ENCODE measurements at places on chromosomes 4 and X.

DNA sequence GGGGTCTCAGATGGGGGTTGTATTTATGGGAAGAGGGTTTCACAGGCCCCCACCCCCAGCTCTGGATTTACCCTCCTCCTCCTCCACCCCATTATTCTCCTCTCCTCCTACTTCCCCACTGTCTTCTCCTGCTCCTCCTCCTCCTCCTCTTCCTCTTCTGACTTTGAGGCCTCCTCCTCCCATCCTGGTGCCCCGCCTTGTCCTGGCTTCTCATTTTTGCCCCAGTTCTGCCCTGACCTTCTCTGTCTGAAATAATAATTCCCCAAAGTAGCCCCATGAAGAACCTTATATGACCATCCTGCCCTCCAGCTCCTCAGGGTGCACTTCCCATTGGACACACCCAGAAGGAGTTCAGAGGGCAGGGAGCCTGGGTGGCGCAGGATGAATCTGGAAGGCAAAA, 351.4 kb upstream of the GATB start:
- DNase-seq = no peak

- DNase-seq = no peak
These were observed 185.1 kb downstream of the ARHGAP6 start for GRCh38 chrX:11480626-11481025.

DNA sequence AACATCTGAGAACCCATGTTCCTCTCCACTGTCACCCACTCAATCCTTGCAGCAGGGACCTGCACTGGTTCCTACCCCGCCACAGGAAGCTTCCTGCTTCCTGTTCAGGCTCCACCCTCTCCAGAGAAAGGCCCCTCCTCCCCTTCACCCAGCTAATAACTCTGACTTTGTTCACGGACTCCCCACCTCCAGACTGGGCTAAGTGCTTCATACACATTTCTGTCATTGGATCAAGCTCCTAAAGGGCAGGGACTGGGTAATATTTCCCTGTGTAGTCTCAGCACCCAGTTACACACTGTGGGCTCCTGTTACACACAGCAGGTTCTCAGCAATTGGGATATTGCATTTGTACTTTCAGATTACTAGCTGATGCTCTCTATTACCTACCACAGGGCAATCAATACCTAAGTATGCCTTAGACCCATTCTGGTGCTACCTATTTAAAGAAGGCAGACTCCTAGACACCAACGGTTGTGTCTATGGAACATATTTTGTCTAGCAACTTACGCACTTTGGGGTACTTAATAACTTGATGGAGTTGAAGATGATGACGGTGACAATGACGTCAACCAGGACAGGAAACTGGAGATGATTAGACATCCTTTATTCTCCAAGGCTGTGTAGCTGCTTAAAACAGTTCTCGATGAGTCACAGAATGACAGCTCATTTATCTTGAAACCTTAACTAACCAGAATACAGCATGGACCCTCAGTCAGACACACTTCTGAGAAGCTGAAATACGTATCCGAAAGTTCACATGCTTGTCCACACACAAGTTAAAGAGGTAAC, 58.1 kb downstream of the MAML3 start:
- DNase-seq = no peak

- no peak for DNase-seq
These were observed 160.4 kb downstream of the CPEB2 start for GRCh38 chr4:15162465-15163283.

DNA sequence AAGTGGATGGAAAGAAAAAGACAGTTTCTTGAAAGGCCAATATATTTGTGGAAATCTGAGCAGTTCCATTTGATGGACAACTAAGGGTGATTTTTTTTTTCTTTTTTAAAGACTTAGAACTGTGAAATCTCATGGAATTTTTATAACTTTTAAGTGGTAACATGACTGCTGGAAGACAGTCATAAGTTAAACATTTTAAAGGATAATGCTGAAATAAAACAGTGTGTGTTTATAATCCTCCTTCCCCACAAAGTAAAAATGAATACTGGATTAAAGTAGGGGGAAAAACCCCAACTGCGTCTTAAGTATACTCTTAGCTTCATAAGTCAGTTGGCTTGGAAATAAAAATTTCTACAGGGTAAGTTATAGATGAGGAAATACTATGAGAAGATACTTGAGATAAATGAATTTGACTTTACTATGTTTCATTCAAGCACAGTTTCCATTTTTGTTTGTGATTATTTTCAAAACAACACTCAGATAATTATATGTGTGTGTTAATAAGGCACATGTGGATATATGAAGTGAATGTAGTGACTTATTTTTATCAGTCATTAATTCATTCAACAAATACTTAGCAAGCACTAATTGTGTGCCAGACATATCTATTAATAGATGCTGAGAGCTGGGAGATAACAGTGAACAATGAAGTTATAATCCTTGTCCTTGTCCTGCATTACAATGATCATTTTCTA, 129.2 kb upstream of the ETNPPL start:
- DNase-seq = no peak

GRCh38 chr4:107541511-107541910, 178.5 kb downstream of the PAPSS1 start:
- DNase-seq = no peak

DNA sequence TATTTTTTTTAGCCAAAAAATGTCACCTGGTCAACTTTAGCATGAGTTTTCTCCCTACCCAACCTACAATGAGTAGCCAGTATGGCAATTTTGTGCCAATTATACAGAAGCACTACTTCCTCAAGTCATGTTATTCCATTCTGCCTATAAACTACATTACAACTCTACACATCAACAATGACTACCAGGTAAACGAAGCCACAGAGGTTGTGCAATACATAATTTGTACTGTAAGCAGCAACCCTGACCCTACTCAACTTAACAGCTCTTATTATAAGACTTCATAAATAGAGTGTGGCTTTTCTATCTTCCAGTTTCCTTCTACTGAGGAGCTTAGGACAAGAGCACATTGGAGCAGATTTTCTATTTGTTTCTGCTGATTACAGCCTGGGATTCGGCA, 160.5 kb downstream of the HS3ST1 start:
- DNase-seq = no peak

DNA sequence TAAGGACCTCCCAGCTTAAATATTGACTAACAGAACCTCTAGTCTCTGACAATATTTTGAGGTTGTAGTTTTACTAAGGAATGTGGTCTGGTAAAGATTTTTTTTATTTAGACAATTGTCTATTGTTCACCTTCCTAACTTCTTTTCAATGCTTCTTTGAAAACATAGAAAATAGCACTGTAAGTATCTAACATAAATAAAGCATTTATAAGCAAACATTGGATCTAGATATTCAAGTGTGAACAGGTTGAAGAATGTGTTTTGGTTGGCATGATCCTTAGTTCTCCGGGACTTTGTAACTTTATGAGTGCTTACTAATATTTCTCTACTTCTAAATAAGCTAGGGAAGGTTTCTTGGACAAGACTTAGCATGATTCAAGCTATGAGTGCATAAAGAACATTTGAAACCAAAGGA, 285.4 kb upstream of the ARSJ start:
- no peak for DNase-seq

GRCh38 chr4:188728359-188728758, 589.1 kb downstream of the TRIML1 start:
- DNase-seq = no peak

- no peak for DNase-seq
These were observed 2.0 kb downstream of the DLG3 start for GRCh38 chrX:70446380-70447350.

- DNase-seq = no peak
These were observed 695.9 kb upstream of the ATOH1 start for GRCh38 chr4:93132631-93133030.

DNA sequence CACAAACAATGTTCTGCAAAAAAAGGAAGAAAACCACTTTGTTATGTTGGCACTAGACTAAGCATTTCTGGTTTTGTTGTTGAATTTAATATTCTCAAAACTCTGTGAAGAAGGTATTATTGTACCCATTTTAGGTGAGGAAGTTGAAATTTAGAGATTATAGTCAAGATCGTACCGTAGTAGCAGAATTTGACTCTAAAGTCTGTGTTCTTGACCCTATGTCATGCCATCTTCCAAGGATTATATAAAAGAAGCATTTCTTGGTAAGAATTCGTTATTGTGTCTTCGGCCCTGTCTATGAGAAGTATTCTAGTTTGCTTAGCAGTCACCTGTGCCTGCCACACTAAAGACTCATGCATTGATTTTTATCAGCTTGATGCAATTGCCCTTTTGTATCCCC, 104.4 kb upstream of the MAP9 start:
- DNase-seq = no peak

DNA sequence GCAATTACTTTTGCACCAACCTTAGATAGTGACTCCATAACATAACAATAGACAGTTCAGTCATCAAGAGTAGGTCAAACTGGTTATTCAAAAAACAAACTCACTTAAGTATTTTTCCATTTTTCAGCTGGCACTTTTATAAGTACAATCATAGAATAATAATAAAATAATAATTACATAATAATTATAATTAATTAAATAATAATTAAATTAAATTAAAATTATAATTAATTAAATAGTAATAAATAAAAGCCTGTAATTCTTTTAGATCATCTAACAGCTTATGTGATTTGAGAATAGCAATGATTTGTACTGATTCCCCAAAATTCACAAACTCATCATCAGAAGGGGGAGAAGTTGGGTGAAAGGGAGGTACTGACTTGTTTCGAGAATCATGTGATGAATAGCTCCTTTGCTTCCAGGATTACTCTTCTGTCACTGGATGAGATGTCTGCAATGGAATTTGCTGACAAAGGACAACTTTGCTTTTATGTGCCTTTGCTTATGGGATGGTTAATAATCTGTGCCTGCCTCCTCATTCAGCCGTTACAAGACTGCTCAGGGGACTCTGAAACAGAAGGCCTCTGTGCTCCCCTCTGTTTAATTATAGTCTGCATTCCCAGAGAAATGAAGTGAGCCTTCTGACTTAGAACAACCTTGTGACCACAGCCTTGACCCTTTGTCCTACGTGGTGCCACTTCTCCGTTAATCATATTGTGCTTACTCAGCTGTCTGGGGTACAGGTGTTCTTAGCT, 104.8 kb upstream of the ENPEP start:
- DNase-seq = no peak

DNA sequence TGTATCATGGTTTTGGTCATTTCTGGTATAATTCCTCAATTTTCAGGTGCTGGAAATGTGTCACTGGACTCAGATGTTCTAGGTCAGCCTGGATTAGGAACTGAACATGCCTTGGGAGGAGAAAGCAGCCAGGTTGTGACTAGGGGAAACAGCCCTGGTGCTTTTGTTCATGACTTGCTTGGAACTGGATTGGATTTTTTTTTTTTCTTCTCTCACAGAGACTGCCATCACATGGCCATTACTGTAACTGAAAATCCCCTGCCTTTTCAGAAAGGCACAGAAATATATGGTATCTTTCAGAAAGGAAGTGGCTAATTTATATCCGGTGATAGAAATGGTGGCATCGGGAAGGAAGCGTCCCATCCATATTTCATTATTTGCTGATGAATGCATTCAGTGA, 34.6 kb downstream of the SEPTIN11 start:
- no peak for DNase-seq

GRCh38 chr4:159487284-159487747, 384.4 kb downstream of the RAPGEF2 start:
- peak; percentile 85 for DNase-seq

GRCh38 chrX:153766098-153766817, 2.2 kb downstream of the PLXNB3 start:
- peak; percentile 37 for DNase-seq

All from neural progenitor cell (in vitro differentiated cells).